Cerebellum (tissue), 4 donors: ENCODE measurements at places on chromosomes 2 and 18. TPM values are rescaled to one million over a fixed set of nuclear protein-coding genes. Genes with fewer than 3 reads are reported as not detected.
A peak's percentile ranks its signal among the peaks of the same experiment; 100 is the strongest.

DNA sequence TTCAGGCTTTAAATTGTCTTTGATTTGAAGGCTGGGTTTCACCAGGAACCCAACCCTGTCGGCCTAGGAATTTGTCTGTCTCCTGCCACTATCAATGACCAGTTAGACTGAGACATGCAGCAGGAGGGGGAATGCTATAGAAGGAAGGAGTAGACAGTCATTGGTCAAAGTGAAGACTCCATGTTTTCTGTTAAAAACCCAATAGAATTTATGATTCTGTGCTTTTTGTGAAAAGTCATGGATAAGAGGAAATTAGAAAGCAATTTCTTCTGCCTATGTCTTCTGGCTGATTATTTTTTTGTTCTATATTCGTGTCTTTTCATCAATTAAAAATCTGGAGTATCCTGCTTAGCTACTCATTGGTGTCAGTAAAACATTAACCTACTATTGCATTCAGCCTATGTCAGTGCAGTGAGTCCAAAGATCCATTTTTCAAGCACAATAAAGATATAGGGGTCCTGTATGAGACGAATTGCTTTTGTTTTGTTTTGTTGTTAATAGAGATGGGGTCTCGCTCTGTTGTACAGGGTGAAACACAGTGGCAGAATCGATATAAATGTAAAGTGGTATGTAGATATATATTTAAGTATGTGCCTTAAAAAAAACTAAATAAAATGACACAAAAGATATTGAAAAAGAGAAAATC, 7.9 kb upstream of the KYNU start:
- DNase-seq, result no peak

DNA sequence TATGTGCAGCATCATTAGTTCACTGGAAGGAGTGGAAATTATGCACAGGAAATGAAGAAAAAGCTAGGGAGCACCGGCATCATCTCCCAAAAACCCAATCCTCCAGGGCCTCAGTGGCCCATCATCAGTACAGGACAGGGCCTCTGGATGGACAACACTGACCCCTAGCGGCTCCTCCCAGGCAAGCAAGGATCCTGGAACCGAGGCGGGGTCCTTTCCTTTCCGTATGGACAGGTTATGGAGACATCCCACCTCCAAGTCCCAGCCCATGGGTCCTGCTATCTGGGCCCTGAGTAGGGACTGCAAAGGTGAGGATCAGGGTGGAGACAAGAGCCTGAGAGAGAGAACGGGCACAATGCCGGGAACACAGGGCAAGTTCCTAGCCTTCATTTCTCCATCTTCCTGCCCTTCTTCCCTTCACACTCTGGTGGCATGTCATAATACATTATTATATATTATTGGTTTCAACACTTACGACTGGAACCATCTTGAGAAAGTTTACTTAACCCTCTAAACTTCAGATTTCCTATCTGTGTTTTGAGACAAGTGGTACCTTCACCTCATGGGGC, 68.2 kb downstream of the ZNF516 start:
- no peak for DNase-seq

- DNase-seq, result no peak
These were observed 1.7 kb downstream of the ROCK2 start for GRCh38 chr2:11342551-11343367.

DNA sequence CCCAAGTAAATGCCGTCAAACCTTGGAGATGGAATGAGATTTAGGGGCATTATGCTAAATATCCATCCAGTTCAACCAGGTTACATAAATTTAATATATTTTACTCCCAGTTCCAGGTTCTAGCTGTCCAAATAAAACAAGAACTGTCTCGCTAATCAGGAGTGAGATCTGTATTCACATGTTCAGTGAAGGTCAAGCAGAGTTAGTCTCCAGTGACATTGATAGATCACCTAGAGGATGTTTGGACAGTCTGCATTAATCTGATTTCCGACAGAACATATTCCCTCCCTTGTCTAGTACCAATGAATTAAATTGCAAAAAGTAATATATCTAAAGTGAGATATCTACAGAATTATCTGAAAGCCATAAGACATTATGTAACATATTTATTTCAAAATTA, 979.4 kb upstream of the CNTNAP5 start:
- no peak for DNase-seq

The THAP4 gene
- 16.6 TPM for total RNA-seq

DNA sequence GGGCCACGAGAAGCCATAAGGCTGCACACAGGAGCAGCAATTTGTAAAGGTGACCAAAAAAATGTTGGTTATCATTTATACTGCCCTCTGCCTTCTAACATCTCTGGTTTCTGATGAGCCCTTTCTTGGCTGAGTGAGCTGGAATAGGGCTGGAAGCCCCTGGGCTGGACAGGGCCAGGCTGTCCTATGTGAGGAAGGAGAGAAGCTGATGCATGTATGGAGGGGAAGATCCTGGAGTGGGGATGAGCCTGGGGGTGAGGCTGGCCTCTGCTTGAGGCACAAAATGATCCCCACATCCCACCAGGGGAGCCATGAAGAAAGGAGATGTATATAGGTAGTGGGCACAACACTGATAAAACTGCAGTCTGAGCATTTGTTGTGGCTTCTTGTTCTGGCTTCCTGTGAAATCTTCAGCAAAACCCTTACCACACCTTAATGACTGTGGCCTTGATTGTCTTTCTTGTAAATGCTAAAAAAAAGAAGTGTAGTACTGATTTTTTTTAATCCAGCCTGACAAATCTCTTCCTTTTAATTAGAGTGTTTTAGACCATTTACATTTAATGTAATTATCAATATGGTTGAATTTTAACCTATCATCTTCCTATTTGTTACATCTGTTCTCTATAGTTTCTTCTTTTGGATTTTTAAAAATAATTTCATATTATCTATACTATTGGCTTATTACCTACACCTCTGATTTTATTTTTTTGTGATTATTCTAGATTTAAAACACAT, 5.6 kb downstream of the SNED1 start:
- no peak for DNase-seq

DNA sequence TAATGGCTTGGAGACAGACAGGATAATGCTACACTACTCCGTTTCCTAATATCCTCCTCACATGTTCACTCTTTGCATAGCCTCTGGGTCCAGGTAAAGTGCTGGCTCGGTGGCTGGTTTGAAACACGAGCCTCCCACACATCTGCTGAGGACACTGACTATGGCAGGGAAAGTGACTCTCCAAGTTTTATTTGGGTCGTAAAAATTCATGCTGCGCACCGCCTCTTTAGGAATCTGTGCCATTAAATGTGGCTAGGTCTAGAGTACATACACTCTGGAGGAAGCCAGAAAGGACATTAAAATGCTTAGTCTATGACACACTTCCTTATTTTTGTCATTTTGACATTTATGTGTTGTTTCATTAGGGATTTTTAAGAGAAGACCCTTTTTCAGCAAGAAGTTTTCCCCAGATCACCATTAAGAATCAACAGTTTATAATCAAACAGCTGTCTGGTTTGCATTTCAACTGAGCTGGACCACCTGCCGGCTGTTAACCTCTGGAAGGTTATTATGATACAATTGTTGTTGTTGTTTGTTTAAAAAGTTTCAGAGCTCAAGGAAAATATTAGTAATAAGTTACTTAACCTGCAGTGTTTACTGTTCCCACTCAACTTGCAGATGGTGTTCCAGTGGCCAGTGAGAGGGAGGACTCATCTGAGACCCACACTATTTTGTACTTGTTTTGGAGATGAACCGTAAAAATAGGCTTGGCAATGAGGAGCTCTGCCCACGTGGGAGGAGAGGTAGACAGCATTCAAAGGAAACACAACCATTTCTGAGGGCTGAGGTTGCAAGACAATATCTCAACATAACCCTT, 443.3 kb upstream of the MEIS1 start:
- no peak for DNase-seq

GRCh38 chr2:19899985-19900930, 1.5 kb downstream of the TTC32 start:
- DNase-seq, result no peak

DNA sequence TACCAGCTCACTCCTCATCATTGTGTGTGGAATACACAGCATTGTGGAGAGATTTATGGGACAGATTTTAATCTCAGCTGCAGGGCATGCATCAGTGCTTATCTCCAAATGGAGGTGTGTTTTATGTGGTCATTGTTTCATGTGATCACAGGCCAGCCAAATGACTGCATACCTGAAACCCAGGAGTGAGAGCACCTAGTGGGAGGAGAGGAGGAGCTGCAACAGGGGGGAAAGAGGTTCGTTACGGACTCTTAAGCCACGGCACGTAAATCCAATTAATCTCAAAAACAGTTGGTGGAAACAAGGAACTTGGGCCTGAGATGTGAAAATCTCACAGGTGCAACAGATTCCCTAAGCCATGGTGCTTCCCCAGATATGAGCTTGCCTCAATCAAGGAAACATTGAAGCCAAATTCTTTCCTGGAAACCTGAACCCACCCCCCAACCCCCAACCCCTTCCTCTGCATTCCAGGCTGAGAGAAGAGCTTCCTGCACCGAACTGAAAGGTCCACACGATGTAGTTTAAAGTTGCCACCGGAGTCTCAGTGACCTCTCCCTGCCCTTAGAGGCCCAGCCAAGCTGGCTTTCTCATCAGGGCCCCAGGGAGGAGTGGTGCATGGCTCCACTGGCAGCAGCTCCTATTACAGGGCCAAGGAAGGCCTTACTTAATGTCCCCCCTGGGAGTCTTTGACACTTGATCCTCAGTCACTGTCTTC, 167.4 kb downstream of the C1D start:
- DNase-seq, result no peak

GRCh38 chr2:60957224-60957623, 60.3 kb upstream of the PEX13 start:
- no peak for DNase-seq

- DNase-seq, result no peak
These were observed 652.9 kb downstream of the NR4A2 start for GRCh38 chr2:155679647-155680046.

GRCh38 chr2:171320208-171320621, 113.6 kb downstream of the METTL8 start:
- DNase-seq, result peak; percentile 77

GRCh38 chr18:51941999-51942398, 398.0 kb upstream of the DCC start:
- no peak for DNase-seq

The ZSWIM2 gene
- 0.18 TPM for total RNA-seq

The DYNAP gene
- not detected for total RNA-seq

The C2orf80 gene
- 12.2 TPM for total RNA-seq

GRCh38 chr2:46461709-46462171, 17.6 kb upstream of the TMEM247 start:
- DNase-seq, result no peak

- DNase-seq, result no peak
These were observed 784.7 kb upstream of the PIK3C3 start for GRCh38 chr18:41170346-41170745.

DNA sequence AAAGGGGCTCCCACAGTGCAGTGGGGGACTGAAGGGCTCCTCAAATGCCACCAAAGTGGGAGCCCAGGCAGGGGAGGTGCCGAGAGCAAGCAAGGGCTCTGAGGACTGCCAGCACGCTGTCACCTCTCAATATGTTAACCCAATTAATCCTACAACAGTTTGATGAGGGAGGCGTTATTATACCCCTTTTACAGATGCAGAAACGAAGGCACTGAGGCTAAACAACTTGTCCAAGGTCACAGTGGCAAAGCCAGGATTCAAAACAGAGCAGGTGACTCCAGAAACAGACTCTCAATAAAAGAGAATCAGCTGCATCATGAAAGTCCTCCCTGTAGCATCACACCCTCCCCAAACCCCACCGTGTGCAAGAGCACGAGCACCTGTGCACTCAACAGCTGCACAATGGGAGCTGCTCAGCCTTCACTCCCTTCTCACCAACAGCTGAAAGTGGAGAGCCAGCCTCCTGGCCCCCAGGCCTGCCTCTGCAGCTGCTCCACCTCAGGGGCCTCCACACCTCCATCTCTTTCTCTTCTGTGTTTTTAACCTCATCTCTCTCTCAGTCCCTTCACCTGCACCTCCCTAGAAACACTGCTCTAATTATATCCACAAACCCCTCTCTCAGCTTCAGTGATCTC, 8.1 kb downstream of the NPC1 start:
- no peak for DNase-seq
